Fibroblast of skin of left quadriceps (primary cell): ENCODE measurements at places on chromosomes 3 and 15.

DNA sequence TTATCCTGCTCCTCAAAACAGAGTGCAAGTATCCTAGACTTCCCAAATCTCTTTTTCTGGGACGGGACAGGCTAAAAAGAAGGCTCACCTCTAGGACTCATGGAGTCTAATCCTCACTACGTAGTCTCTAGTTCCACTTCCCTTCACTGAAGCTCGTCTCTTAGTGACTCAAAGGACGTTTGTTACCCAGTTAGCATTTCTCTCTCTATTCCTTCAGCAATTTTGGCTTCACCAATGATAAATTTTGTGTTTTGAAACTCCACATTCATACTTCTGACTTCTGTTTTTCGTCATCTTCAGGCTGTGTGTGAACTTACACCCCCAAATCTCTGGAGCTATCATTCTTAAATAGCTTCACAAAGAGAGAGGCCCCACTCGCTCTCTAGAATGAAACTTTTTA lies 627.1 kb downstream of the NAALADL2 start:
- DNase-seq: no peak

DNA sequence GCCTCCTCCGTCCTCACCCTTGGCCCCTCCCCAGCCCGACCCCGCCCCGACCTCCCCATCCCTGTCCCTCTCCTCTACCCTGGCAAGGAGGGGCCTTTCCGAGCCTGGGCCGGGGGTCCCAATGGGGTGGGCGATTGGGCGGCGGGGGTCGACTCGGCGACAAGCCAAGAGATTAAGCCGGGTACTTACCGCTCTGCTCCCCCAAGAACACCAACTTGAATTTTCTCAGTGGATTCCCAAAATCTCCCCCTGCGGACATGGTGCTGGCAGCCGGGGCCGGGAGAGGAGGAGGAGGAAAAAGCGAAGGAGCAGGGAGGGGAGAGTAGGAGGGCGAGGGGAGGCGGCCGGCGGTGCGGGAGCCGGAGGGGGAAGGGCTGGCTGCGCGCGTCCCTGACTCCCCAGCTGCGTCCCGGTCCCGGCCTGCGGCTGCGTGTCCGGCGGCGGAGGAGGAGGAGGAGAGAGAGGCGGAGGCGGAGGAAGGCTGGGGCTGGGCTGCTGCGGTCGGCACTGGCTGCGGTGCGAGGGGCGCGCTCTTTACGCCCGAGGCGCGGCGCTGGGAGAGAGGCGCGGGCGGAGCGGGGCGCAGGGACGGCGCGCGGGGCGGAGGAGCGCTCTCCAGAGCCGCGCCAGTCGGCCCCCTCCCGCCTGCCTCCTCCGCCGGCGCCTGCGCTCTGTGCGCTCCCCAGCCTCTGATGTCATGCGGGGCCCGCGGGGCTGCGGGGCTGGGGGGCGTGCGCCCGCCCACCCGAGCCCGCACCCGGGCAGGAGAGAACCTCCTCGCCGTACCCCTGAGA lies at the start of gene RAB6B:
Gene RAB6B (minus strand): TSS at position 675 of the 794 bp plus-strand sequence. CDS start 416 bp downstream, at position 259.
- DNase-seq: no peak

DNA sequence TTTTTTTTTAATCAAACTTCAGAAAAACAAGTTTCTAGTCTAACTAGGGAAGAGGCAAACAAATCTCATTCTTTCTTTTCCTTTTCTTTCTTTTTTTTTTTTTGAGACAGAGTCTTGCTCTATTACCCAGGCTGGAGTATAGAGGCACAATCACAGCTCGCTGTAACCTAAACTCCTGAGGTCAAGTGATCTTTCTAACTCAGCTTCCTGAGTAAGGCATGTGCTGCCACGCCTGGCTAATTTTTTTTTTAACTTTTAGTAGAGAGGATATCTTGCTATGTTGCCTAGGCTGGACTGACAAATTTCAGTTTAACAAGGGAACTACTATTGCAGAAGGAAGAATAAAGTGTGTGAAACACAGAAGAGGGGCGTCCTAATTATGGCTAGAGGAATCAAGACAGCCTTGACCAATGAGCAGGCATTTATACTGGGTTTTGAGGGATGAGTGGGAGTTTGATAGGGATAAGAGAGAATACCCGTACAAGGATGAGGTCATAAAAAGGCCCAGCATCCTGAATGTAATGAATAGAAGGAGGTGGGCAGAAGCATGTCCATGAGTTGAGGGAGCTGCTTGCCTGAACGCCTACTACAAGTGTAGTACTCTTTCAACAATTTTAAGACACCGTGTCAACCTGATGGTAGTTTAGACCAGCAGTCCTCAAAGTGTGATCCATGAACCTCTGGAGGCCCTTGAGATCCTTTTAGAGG lies 6.7 kb upstream of the ZFAND6 start:
- no peak for DNase-seq

DNA sequence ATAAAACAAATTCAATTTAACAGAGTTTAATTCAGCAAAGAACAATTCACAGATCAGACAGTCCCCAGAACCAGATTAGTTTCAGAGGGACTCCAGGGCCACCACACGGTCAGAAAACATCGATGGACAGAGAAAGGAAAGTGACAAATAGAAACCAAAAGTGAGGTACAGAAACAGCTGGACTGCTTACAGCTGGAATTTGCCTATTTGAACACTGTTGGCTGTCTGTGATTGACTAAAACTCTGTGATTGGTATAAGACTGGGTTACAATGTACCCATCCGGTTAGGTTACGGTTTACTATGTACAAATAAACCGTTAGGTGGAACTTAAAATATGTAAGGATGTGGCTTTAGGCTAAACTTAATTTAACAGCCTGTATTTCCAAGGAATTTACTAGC lies 30.3 kb downstream of the MOBP start:
- DNase-seq: no peak

- DNase-seq: no peak
Observed at GRCh38 chr3:150930839-150931238, 25.6 kb upstream of the MINDY4B start.

- peak; percentile 16 for DNase-seq
Observed at GRCh38 chr3:103195216-103195615, 760.4 kb downstream of the ZPLD1 start.

- no peak for DNase-seq
Observed at GRCh38 chr15:81914333-81914732, 131.5 kb downstream of the MEX3B start.

DNA sequence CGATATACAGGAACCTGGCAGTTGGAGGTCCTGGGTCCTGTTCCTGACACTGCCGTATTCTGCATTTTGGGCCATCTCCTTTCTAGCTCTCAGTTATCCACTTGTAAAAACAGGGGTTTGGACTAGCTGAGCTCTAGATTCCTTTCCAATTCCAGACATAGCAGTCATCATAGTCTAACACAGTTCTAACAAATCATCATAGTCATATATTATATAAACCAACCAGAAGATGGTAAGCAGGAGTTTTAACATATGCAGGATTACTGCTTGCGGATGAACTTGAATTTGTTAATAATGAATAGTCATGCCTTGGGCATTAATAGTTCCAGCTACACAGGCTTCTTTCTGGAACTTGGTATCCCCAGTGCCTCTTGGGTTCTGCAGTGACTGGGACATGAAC lies 26.6 kb downstream of the MASP1 start:
- peak; percentile 52 for DNase-seq

DNA sequence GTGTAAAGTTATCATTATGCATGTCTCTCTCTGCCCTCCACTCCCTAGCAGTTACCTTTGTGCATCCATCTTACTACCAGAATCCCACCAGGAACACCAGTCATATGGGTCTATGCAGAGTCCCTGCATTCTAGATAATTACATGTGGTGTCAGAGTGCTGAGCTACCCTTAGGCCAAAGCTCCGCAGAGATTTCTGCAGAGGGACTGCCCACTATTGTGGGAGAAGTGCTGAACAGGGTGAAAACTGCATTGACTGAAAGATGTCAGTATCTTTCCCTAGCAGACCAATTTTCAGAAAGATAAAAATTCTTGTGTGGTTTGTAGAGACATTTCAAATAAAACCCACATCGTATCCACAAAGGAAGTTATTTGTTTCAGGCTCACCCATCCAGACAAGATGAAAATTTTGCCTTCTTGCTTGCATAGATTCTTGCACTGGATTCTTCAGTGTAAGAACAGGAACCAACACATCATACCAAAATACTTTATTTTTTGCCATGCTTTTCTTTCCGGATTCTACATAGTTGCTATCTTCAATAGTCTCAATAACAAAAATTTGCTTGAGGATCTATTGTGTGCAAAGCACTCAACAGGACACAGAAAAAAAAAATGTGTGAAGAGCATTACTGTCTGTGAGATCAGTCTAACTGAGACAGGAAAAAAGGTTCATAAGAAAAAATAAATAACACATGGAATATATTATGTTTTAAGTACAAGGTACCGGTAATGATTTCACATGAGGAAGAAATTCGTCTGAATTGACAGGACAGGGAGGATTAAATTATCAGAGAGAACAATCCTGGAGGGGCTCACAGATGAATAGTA lies 32.0 kb upstream of the CCDC80 start:
- DNase-seq: no peak

DNA sequence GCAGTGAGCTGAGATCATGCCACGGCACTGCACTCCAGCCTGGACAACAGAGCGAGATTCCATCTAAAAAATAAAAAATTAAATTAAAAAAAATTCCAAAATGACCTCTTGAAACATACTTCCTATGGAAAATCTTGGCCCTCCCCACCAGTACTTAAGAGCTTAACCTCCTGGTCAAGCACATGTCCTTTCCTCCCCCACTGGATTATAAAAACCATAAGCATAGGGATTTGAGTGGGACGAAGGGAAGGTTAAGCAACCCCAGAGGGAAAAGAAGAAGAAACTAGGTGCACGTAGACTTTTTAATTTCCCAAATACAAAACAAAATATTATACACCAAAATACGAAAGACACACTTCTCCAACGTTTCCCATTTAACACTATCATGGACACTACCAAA lies 25.3 kb downstream of the SLC4A7 start:
- no peak for DNase-seq

DNA sequence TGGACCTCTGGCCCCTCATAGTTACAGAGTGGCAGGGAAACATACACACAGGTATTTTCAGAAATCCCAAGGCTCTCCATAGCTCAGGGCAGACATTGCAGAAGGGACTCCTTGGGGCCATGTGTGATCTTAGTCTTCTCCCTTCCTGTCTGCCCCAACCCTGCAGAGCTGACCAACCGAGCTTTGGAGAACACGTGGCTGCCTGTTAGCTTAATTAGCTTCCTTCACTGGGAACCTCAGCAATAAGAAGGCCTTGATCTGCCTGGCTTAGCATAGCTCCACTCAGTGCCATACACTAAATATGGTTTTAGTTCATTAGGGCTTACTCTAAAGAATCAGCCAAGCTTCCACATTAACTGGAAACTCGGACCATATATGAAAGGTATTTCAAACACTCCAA lies 12.3 kb downstream of the LYZL4 start:
- no peak for DNase-seq

- DNase-seq: no peak
Observed at GRCh38 chr3:95613993-95614392, 1200.4 kb upstream of the EPHA6 start.

DNA sequence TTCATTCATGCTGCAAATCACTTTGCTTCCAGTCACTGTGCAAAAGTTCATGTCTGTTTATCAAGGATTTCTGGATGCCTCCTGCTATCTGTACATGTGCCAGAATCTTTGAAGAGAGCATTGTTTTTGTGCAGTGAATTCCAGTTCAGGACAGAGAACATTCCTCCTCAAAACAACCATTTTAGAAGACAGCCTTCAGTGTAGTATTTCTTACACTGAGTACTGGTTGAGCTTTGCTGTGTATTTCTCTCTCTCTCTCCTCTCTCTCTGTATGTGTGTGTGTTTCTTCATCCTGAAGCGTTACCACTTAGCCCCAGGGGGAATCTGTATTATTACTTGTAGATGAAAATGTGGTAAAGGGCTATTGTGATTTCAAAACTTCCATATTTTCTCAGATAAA lies 123.8 kb upstream of the CHL1 start:
- DNase-seq: no peak

GRCh38 chr15:27826902-27827714 lies 272.0 kb downstream of the OCA2 start:
- peak; percentile 51 for DNase-seq

- DNase-seq: no peak
Observed at GRCh38 chr15:87212041-87212440, 1044.5 kb downstream of the NTRK3 start.

- peak; percentile 30 for DNase-seq
Observed at GRCh38 chr15:66701422-66702034, 508 bp upstream of the SMAD6 start.

DNA sequence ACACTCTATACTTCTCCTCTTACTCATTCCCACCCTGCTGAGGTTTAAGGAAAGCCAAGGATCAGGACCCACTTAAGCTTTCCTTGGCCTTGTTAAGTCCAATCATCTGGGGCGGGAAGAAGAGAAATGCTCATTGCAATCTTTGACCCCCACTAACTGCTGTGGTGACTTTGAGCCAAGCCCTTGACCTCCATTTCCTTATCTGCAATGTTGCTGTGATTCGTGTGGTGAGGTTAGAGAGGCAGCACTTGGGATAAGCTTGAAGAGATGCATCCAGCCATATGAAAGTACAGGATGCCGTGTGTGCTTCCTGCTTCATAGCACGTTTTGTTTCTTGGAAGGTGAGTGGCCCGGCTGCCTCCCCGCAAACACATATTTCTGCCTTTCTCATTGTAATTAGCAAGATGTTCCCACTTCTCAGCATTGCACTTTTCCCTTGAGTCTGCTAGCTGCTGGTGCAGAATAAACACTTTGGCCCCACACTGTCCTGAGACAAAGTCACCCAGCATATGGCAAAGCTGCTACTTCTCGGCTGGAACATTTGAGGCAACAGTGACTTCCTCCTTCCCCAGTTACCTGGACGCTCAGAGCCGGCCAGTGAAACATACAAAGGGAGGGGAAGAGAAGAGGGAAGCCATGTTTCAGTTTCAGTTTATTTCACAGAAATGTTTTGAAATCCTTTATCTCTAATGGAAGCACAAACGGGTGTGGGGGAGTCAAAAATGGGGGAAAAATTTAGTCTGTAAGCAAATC lies 10.5 kb upstream of the NUDT16 start:
- DNase-seq: no peak

DNA sequence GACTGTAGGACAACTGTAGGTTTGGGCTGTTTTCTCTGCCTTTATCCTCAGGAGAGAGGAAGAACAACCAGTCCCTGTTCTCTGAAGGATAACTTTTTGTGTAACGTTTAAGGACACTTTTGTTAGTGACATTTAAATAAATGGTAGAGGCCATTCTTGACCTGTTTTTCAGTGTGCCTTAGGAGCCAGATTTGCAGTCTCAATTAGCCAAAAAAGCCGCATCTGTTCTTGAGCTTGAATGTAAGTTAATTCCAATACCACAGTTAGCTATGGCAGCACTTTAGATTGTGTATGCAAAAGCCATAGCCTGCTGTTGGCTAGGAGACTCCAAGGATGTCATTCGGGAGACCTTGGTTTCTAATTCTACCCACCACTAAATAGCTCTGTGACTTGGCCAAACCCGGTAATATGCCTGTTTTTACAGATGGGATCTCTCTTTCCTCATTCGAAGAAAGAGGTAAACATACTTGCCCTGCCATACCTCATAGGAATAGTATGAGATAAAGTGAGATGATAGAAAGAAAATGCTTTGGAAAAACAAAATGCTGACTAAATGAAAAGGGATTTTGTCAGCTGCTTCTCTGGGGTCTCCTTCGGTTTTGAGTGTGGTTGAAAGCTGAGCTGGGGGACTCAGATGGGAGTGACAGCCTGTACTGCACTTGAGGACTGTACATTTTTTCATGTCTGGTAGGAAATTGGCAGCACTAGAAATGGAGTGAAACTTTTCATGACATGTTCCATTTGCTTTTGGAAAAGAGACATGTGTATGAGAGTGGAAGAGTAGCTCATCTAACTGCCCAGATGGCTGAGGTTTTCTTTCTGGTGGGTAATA lies 57.3 kb upstream of the ROPN1 start:
- no peak for DNase-seq
